Activated CD4-positive, CD25-positive, alpha-beta regulatory T cell treated with anti-CD3 and anti-CD28 coated beads, Interleukin-2, amount 50 U/mL, for 72 hours (primary cell): ENCODE measurements at places on chromosomes 4 and X.

GRCh38 chrX:12970691-12971202, 4.2 kb upstream of the TMSB4X start:
- DNase-seq = no peak

- DNase-seq = no peak
Measured at GRCh38 chr4:39037491-39037825, 5.2 kb upstream of the TMEM156 start.

DNA sequence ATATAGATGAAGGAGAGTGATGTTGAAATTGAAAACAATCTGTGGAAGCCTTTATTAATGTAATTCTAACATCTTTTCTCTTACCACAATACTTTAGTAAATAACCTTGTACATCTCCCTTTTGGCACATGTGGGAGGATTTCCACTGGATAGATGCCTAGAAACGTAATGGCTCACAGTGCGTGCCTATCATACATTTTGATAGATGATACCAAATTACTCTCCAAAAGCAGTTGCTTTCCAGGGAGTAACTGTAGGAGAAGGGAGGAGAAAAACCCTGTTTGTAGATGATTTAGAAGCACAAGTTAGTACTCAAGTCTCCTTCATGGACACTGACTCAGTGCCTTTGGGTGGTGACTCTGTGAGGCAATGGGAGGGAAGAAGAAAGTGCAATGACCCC, 476.3 kb downstream of the CCSER1 start:
- DNase-seq = no peak

- DNase-seq = no peak
Measured at GRCh38 chr4:37949636-37950426, 10.4 kb upstream of the PTTG2 start.

GRCh38 chrX:123504047-123504446, 228.8 kb downstream of the THOC2 start:
- DNase-seq = no peak

- DNase-seq = no peak
Measured at GRCh38 chr4:2252530-2253091, 9.3 kb downstream of the MXD4 start.

DNA sequence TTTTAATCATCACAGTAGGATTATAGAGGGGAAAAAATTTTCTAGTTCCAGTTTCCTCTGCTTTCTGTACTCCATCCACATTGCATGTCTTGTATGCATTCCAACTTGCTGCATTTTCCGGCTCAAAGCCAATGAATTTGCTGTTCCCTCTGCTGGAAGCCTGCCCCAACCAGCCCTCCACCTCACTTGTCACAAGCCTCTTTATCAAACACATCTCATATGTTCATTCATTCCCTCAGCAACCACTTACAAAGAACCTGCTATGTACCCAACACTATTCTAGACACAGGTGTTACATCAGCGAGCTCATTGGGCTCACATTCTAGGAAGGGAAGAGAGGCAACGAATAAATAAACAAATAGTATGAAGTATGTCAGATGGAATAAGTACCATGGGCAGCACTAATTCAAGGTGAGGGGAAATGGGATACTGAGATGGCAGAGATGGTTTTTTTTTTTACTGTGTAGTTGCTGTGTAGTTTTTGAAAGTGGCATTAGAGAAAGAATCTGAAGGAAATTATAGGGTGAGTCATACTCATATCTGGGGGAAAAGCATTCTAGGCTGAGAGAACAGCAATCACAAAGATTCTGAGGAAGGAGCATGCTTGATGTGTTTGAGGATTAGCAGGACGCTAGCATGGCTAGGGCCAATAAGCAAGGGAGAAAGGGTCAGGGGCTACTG, 332.5 kb downstream of the PDGFC start:
- no peak for DNase-seq

- no peak for DNase-seq
Measured at GRCh38 chrX:103211012-103211715, 3.7 kb upstream of the BEX4 start.

DNA sequence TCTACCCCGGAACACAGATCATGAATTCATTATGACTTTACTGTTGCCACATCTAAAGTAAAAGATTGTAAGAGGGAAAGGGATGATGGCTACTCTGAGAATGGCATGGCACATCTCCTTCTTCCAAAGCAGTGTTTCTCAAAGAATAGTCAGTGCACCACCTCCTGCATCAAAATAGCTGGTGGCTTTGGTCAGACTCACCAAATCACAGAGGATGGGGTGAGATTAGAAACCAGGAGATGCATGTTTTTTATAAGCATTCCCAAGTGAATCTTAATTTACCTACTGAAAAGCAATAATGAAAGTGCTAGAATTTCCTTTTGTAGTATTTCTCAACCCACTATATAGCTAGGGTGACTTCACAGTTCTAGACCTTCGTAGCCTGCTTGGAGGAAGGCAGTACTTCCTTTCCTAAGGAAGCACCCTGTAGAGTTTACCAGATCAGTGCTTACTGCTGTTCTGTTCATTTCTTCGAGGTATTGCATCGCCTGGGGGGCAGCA, 340.8 kb upstream of the KLF3 start:
- DNase-seq = no peak

- no peak for DNase-seq
Measured at GRCh38 chrX:108439426-108439942, at the start of gene COL4A5. Gene COL4A5, plus strand, starts transcription at chrX:108439838. Its CDS starts 288 bp downstream, at chrX:108440126.

GRCh38 chrX:119516157-119516702, 48.0 kb downstream of the SLC25A5 start:
- peak; percentile 39 for DNase-seq

DNA sequence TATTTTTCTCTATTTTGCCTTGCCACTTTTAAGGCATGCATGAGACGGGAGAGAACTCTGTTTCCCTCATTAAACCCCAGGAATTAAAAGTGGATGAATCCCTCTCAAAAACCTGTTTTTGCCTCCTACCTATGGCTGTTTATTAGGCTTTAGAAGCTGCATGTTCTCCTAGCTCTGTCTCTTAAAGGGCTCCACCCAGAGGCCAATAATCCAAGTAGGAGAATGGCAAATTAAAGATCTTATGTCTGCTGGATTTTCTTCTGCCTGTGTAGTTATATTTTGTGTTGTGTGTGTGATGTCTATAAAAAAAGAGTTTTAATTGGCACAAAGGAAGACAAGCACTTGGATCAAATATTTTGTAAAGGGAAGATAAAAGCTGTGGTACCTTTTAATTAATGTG, 32.4 kb downstream of the MAGEC1 start:
- no peak for DNase-seq

DNA sequence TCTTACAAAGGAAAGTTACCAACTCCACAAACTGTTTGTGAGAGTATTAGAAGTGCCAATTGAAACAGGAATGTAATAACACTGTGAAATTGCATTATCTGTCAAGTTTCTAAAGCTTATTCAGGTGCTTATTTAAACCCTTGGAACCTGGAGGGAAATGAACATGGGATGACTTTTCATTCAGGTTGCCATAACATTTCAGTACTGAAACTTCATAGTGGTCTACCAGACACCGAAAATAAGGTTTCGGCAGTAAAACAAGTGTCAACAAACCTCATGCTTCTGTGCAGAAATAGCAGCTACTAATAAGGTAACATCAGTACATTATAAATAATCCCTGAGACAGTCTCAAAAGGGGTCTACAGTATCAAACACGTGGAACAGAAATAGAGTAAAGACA, 890.7 kb upstream of the INTU start:
- DNase-seq = no peak

GRCh38 chrX:31333165-31333831, 261.5 kb upstream of the FTHL17 start:
- DNase-seq = no peak

- DNase-seq = no peak
Measured at GRCh38 chr4:139416073-139416673, 37.7 kb upstream of the RAB33B start.

DNA sequence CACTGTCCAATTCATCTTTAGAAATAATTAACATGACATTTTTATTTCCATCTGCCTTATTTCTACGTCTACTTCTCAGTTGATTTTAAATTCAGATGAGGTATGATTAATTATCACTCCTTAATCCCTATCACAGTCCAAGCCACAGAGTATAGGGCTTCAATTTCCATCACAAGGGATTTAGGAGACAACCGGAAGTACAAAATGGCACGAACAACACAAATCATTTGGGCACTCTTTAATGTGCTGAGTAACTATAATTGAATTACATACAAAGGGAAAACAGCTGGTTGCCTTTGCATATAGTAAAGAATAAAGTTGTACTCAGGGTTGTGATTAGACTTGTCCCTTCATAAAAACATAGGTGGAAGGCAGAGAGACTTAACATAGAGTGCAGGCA, 290.4 kb upstream of the MAGEB16 start:
- no peak for DNase-seq

DNA sequence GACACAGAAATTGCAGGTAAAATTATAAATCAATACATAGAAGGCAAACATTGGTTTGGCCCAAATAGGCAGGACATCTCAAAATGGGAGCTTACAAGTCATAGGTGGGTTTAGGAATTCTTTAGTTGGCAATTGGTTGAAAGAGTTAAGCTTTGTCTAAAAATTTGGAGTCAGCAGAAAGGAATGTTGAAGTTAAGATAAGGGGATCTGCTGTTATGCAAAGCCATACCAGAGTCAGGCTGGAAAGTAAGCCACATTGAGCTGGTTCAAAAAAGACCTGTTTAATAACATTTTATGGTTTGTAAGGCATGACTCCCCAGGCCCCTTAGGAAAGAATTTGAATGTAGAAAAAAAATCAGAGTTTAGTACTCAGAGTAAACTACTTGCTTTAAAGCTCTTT, 92.6 kb downstream of the IL13RA2 start:
- no peak for DNase-seq

GRCh38 chr4:153543351-153543750, 77.2 kb downstream of the TMEM131L start:
- no peak for DNase-seq

- DNase-seq = no peak
Measured at GRCh38 chr4:61300266-61300844, 100.2 kb downstream of the ADGRL3 start.
